ENCODE measurements at places on chromosomes 16 and 17.

DNA sequence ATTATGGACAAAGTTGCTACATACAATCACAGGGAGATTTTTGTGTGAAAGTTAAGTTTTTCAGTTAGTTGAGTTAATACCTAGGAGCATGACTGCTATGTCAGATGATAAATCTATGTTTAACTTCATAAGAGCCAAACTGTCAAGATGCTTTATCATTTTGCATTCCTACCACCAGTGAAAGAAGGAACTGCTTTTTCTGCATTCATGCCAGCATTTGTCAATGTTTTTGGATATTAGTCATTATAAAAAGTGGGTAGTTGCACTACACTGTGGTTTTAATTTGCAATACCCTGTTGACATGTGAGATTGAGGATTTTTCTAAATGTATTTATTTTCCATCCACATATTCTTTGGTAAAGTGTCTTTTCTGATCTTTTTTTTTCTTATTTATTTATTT lies 434.0 kb upstream of the MON1B start:
- no peak for ATAC-seq

DNA sequence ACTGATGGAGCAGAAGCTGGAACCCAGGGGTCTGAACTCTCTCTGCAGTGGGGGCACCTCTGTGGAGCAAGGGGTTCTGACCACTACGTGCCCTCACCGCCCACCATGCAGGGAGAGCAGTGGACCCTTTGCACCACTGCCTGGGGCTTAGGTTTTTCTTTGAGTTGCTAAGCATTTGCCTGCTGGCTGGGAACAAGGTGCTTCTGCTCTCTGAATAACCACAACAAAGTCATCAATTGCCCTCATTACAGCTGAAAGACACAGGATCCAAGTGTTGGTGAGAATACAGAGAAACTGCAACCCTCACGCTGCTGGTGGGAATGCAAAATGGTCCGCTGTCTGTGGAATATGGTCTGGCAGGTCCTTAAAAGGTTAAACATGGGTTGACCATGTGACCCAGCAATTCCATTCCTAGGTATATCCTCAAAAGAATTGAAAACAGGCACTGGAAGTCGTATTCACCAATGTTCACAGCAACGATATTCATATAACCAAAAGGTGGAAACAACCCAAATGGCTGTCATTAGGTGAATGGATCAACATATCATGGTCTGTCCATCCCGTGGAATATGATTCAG lies 22.8 kb downstream of the NLRC3 start:
- ATAC-seq: no peak

- no peak for ATAC-seq
Observed at GRCh38 chr17:49680314-49680713, 2.4 kb upstream of the SPOP start.

GRCh38 chr16:47198180-47198575 lies 54.4 kb upstream of the NETO2 start:
- no peak for ATAC-seq

DNA sequence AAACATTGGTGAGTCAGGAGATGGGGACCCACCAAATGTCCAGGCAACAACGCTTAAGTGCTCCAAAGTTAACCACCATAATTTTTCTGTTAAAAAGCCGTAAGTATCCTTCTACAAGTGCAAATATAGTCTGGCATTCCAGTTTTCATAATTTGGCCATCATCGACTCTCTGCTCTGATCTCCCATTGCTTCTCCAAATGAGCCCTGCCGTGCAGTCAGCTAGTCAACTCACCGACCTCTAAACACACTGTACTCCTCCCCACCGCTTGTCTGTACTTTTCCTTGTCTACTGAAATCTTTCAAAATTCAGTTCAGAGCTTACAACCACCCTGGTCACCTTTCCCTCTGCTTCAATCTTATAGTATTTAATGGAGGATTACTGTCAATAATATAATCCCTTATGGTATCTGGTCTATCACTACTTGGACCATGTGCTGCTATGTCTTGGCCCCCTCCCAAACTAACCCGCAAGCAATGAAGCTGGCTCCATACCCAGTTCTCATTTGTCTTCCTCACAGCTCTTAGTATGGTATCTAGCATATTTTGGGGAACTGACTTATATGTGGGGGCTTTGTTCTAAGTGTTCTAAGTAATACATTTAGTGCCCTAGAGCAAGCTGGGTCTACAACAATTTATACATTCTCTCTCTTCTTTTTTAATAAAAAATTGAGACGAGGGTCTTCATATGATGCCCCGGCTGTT lies 52.7 kb upstream of the SLC25A19 start:
- ATAC-seq: no peak

- ATAC-seq: no peak
Observed at GRCh38 chr16:57279780-57280638, 4.5 kb downstream of the PLLP start.

DNA sequence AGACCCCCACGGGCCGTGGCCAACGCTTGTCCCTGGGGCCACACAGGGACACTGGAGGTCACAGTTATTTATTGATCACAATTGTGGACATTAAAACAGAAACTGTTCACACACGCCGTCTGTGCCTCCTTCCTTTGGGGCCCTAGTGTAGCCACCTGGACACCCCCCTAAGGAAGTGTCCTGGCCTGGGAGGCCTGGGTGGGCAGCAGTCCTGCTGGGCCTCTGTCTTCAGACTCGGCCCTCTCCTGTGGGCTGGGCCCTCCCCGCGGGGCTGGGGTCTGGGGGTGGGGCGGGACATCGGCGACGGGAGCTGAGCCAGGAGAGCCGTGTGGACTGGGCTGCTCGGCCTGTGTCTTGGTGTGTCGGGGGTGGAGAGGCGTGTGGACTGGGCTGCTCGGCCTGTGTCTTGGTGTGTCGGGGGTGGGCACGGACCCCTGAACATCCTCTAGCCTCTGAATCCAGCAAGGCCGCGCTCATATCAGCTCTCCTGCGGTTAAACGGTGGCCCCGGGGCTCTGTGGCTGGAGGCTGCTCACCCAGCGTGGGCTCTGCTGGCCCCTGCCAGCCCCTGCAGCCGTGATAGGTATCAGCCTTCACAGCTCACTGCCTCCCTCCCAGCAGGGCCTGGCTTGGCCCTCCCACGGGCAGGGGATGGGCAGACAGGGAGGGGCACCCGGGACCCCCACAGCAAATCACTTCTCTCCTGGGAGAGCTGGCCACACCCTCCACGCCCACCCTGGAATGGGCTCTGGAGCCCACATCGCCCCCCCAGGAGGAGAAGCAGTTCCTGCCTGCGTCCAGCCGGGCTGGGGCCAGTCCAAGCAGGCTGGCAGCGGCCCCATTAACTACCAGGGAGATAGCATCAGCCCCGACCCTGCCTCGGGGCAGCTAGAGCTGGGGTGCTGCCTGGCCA lies 1.1 kb upstream of the NHLRC4 start:
- peak; percentile 50 for ATAC-seq

DNA sequence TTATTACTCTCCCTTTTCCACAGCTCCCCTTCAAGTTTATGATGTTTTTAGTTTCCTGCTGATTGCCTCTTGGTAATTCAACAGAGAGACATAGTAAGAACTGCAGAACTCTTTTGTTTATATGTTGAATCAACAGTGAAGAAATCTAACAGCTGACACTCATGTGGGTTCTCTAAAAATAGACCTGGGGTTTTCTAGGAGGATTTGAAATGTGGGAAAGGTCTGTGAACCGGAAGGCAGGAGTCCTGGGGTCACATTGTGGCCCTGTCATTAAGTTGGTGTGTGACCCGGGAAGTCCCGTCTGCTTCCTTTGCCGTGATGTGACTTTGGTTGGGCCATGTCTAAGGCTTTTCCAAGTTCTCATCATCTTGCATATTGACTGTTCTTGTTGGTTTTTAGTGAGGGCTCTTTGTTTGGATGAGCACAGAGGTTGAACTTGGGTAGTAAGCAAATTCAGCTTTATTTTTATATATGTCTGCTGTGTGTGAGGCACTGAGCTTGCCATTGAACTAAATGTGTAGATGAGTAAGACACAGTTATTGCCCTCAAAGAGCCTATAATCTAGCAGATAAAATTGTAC lies 48.5 kb upstream of the HS3ST3A1 start:
- ATAC-seq: no peak

GRCh38 chr17:68441070-68441770 lies 16.1 kb downstream of the WIPI1 start:
- no peak for ATAC-seq

DNA sequence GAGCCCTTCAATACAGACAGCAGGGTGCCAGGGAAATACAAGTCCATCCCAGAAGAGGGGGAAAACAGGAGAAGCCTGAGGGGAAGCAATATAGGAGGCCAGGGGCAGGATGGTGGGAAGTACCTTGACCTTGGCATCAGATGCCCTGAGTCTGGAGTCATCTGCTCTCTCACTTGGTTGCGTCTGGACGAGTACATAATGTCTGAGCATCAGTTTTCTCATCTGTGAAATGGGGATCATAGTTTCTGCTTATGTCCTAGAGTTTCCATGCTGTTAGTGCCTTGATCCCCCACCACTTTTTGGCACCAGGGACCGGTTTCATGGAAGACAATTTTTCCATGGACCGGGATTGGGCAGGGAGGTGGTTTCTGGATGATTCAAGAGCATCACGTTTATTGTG lies 2.3 kb downstream of the STAT5A start:
- ATAC-seq: no peak

- no peak for ATAC-seq
Observed at GRCh38 chr16:25690552-25691143, 1.1 kb upstream of the HS3ST4 start.

GRCh38 chr17:163514-164098 lies 17.8 kb downstream of the DOC2B start:
- no peak for ATAC-seq

DNA sequence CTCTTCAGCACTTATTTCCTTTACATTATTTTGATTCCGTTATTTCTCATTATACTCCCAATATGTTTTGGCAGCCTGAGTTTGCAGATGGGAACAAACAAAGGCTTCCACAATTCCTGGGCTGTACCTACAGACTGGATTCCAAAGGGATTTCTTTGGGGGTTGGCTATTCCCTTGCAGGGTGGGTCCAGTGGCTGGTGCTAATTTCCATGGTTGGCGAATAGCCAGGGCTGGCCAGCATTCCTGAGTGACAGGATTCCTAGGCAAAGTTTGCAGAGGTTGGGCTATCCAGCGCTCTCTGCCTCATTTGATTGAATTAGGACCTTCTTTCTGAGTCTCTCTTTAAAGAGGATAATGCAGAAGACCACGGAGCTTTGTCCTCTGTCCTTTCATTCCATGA lies 207.4 kb downstream of the MAF start:
- no peak for ATAC-seq

DNA sequence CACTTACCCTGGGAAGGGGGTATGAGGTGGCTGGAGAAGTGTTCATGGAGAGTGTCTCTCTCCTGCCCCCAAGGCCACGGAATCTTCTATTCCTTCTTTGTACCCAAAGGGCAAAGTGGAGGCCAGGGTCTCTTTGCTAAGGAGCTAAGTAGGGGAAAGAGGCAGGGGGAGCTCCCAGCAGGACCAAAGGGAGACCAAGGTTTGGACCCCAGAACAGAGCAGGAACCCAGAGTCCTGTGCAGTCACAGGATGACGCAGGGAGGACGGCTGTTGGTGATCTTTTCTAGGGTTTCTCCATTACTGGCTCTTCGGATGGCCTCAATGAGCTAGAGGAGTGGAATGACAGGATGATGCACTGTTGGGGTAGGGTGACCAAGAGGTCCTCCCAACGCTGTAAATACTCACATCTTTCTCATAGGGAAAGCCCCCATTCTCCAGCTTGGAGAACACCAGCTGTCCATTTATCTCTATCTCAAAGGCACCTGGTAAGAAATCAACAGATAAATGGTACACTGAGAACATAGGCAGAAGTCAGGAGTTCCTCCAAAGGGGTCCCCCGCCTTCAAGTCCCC lies 966 bp downstream of the MIEN1 start:
- ATAC-seq: no peak

- peak; percentile 64 for ATAC-seq
Observed at GRCh38 chr17:50027881-50028735, 27.8 kb upstream of the ITGA3 start.

DNA sequence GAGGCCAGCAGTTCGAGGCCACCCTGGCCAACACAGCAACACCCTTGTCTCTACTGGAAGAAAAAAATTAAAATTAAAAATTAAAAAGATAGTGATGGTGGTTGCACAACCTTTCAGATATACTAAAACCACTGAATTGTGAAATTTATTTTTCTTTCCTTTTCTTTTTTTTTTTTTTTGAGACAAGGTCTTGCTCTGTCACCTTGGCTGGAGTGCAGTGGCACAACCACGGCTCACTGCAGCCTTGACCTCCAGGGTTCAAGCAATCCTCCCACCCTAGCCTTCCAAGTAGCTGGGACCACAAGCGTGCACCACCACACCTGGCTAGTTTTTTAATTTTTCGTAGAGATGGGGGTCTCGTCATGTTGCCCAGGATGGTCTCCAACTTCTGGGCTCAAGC lies 254.4 kb downstream of the SLC39A11 start:
- no peak for ATAC-seq

- ATAC-seq: no peak
Observed at GRCh38 chr17:47288531-47289116, 35.0 kb downstream of the ITGB3 start.

DNA sequence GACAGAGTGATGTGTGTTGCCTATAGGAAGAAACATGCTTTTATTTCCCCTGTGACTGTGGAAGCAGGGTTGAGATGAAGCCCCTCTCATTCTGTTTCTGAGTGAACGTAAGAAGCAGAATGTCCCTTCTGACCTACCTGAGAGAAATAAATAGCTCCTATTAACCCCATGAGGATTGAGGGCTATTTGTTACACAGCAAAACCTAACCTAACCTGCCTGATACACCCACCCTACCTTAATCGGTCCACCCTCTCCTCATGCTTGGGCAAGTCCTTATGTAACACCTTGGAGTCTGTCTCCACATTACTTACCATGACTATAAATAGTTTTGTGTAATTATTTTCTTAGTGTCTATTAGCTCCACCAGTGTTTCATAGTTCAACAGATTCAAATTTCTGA lies 41.9 kb downstream of the SALL1 start:
- ATAC-seq: no peak
